ENCODE measurements at places on chromosomes 5 and 9.

DNA sequence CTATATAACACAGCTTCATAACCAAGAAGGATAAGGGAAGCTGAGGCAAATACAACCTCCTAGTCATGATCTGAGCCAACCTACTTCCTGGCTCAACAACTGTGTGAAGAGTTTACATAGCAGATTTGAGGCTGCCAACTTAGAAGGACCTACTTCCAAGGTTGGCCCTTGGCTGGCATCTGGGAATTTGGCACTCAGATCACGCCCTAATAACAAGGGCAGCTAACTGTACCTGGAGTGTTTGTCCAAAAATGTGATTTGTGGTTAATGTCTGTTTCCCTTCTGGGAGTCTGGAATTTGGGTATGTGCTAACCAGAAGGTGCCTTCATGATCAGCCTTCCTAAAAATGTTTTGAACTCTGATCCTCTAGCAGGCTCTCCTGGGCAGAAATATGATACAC, 287.2 kb downstream of the CAAP1 start:
- DNase-seq = no peak

DNA sequence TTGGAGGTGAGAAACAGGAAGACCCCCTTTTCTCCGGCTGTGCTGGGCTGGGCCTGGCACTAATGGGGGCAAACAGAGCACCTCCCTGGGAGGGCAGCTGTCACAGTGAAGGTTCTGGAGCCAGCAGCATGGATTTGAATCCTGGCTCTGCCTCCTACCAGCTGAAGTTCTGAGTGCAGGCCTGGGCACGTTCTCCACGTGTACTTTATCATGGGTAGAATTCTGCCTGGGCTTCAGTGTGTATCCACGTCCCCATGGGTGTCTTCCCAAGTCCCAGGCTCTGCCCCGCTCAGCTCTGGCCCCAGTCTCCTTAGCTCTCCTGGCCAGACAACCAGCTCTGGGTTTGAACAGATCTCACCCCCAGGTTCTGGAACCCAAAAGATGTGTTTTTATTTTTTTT, 223.2 kb downstream of the PBX3 start:
- no peak for DNase-seq

DNA sequence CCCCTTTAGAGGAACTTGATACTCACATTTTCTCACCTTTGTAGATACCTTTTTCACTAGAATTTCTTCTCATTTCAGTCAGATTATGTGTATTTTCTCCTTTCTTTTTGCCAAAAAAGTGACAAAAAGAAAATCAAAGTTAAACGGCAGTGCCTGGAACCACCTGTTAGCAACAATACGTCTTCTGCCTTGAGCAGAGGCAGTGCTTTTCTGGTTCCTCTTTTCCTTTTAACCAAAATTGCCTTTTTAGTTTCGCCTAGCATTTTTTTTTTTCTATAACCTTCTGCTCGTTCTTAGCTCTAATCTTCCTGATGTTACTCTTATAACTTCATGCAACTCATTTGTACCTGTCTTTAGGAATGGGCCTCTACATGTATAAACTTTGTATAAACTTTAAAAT, 26.1 kb downstream of the SMIM32 start:
- no peak for DNase-seq

- no peak for DNase-seq
These were observed 41.8 kb upstream of the FGF1 start for GRCh38 chr5:142727735-142728047.

- DNase-seq = no peak
These were observed 2.1 kb downstream of the C9orf153 start for GRCh38 chr9:86257391-86257790.

GRCh38 chr5:149403923-149404745, 25.0 kb upstream of the IL17B start:
- no peak for DNase-seq

DNA sequence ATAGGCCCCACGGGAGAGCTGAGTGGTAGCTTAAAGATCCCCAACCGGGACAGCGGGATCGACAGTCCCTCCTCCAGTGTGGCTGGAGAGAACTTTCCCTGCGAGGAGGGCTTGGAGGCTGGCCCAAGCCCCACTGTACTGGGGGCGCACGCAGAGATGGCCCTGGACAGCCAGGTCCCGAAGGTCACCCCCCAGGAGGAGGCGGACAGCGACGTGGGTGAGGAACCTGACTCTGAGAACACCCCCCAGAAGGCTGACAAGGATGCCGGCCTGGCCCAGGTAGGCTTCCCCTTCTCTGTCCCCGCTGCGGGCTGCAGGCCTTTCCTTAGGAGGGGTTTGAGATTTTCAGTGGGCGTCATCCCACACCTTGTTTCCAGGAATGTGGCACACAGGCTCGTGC, 29.1 kb downstream of the FGD3 start:
- DNase-seq = no peak

DNA sequence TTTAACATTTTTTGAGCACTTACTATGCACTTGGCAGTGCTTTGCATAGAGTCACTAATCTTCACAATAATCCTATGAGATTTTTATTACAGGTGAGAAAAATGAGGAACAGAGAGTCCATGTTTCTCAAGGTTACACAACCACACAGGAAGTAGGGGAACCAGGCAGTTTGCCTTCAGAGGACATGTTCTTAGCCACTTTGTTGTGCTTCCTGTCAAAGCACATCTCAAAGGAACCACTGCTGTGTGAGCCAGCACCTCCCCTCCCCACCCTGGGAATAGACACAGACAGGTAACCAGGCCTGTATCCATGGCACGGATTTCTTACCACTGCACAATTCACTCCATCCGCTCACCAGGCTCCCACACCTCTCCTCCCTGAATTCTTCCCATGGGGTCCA, 6.3 kb upstream of the DNAJB5 start:
- DNase-seq = peak; percentile 29

GRCh38 chr5:115068239-115069086, 101.2 kb downstream of the TRIM36 start:
- DNase-seq = peak; percentile 74

DNA sequence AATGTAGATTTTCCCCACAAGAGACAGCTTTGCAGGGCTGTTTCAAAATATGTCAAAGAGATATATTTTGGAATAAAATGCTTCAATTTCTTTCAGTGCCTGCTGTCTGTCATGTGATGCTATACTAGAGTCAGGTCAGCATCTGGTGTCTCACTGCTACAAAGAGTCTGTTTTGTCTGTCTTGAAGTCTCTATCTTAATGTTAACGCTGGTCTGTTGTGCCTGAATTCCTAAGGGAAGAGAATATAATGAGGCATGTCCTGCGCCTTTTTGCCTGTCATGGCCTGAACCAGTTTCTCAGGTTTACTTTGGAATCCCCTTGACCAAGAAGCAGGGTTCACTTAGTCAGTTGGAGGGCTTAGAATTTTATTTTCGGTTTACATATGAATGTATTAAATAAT, 176.4 kb downstream of the PDZD2 start:
- no peak for DNase-seq

GRCh38 chr5:71955723-71956122, 151.6 kb upstream of the MAP1B start:
- no peak for DNase-seq

DNA sequence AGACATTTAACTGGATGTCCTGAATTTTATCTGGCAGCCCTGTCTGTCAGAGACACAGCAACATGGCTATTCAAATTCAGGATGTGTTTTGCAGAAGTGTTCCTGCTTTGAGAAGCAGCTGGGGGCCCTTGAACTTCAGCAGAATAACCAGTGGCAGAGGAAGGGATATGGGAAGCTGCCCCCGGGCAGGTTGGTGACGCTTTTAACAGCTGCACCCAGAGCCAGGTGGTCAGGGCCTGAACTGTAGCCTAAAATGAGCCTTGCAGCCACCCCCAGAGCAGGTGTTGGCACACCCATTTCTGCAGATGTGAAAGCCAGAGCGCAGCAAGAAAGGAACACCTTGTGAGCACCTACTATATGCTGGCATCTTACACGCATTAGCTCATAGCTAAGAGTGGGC, 128.7 kb upstream of the BOD1 start:
- DNase-seq = peak; percentile 40

GRCh38 chr5:156824800-156825199, 25.3 kb upstream of the PPP1R2B start:
- DNase-seq = no peak

DNA sequence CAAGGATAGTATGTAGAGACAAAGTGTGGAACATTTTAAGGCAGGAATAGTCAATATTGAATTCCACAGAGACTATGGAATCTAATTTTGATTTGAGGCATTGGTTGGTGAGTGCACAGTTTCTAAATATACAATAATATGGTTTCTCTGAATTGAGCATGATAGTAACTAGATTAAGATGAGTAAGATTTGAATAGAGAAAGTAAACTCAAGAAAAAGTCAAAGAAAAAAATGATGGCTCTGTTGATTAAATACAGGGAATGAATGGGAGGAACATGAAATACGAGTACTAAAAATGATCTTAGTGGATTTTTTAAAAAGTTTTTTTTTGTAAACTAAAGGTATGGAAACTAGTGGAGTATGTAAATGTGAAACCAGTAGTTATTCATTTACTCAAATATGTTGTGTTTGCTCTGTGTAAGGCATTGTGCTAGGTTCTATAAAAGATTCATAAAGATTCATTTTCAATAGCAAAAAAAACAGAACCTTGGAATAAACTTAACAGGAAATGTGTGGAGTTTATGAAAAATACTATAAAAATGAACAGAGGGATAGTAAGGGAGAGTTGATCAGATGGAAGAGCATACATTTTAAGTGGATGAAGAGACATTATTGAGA, 101.2 kb downstream of the ZCCHC7 start:
- no peak for DNase-seq

DNA sequence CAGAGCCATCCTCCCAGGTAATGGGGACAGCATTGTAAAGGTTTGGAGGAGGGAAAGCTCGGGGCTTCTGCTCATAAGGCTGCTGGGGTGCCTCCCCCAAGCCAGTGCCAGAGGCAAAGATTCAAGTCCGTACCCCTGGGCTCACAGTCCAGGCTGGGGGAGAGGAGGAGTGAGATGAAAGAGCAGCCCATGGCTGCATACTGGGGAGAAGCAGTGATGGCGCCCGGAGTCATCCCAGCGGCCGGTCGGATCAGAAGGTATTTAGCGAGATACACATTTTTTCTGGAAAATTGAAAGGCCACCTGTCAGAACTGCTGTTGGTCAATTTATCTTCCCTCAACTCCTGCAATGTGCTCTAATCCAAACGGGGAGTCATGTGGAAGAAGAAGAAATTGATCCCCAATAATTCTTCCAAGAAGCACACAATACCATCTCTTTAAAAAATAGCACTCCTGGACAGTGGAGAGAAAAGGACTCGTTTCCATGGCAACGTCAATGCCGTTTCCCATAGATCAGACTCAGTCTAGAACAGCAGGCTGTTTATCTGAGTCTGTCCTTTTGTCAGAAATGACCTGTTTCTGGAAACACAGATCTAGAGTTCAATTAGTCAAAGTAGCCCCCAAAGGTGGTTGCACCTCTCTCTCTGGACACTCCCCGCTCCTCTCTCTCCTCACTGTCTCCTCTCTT, 65.9 kb downstream of the NSG2 start:
- no peak for DNase-seq

DNA sequence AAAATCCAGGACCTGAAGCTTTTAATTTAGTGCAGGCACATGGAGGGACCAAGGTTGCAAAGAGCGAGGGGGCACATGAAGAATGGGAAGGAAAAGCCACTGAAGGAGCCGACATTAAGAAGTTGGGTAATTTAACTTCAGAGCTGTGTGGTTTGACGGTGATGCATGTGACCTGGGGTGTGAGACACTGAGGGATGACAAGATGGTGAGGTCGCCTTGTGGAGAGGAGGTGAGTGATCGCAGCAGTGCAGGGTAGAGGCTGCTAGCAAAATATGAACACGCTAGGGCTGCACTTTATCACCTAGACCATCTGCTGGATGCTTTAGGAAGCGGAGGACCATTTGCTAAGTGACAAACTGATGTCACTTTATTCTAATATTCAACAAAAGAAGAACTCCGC, 339.0 kb upstream of the KIF2A start:
- no peak for DNase-seq

GRCh38 chr5:141672841-141673813, 8.9 kb downstream of the ARAP3 start:
- DNase-seq = no peak

DNA sequence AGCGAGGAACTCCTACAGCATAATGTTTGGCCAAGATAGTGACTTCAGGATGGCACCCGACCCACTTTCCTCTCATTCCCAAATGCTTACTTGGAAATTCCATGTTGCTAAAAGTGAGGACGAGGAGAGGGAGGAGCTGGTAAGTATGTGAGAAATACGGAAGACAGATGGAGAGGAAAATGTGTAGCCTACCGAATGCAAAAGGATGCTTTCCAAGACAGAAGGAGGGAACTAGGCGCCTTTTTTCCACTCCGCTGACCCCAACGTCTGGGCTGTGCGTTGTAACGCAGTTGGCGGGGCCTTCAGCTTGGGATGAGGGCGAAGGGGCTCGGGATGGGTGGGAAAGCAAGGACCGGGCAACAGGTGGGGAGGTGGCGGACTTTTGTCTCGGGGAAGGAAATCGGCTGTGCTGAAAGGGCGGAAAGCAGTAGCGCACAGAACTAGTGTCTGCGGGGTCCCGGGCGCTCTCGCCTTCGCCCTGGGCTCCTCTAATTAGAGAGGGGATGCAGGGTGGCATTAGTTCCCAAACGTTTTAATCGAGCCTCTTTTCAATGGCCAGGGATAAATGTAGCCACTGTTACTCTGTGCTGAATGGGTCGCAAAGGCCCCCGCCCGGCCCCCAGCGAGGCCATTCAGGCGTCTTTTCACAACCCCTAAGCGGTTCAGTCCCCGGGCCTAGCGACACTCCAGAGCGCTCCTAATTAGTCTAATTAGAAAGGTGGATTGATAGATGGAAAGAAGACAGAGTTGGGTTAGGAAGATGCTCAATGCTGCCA, 12.6 kb downstream of the FOXD1 start:
- DNase-seq = no peak

GRCh38 chr5:97101189-97101910, 41.1 kb downstream of the LIX1 start:
- no peak for DNase-seq

DNA sequence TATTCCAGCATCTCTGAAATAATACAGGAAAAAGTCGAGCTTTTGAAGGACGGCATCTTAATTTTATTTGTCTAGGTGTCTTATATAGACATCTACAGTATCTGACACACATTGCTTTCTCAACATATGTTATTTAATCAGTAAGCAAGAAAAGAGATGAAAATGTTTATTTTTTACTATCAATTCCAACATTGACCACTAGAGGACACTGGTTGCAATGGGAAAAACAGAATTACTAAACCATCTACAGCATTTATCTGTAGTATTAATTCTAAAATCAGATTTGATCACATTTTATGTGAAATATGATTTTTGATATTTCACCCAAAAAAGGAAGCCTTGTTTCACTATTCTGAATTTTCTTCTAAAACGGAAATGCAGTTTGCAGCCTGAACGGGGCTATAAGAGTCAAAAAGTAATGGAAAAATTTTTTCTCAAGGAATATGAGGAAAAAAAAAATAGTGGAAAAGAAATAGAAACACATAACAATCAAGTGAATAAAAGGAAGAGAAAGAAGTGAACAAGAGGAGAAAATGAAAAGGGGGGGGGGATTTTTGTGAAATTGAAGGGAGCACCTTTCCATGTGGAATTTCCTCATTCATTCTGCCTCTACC, 98.6 kb downstream of the OSTF1 start:
- peak; percentile 13 for DNase-seq

DNA sequence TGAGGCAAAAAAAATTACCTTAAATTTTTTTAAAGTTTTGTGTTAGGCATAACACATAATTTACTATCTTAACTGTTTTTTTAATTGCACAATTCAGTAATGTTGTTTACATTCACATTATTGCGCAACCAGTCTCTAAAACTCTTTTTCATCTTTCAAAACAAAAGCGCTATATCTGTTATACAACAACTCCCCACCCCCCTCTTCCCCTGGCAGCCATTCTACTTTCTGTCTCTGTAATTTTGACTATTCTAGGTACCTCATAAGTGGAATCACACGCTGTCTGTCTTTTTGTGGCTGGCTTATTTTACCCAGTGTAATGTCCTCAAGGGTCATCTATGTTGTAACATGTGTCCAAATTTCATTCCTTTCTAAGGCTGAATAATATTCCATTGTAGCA, 241.5 kb upstream of the DMRT1 start:
- DNase-seq = no peak

Data from inflammatory macrophage treated with lipopolysaccharide for 4 hours (primary cell).